Fibroblast of skin of back (primary cell): ENCODE measurements at places on chromosomes 2 and 18.

- DNase-seq: no peak
These were observed at the start of gene CD28 for GRCh38 chr2:203706403-203706802. Gene CD28 (plus strand): TSS chr2:203706639. CDS start chr2:203706697, 58 bp downstream.

DNA sequence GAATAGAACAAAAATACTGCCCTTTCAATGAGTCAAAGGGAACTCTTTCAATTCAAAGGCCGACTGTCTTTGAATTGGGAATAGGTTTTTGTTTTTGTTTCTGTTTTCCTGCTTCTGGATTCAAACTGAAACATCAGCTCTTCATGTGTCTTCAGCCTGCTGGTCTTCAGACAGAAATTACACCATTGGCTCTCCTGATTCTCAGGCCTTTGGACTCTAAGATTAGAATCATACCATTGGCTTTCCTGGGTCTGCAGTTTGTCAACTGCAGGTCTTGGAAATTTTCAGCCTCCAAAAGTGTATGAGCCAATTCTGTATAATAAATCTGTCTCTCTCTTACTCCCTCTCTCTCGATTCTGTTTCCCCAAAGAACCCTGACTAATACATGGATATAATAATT is 31.1 kb downstream of the CTLA4 start:
- DNase-seq: no peak

- DNase-seq: no peak
These were observed 34.3 kb upstream of the CNGA3 start for GRCh38 chr2:98311771-98312545.

DNA sequence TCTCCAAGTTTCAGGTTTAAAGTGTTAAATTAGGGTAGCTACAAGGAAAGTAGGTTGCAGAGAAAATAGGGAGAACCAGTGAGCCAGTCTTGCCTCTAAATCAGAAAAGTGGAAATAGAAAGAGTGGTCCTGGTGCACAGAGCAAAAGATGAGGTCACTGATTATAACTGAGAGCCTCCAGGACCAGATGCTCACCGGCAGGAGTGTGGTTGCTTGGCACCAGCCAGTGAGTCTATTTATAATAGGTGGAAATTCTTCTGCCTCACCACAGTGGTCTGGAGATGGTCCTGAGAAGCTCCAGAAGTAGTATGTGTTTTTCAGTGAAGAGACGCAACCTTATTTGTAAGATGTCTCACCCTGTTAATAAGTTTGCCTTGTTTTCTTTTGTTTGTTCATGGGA is 373.9 kb upstream of the KCNJ3 start:
- DNase-seq: no peak

GRCh38 chr2:45748239-45748638 is 96.8 kb downstream of the PRKCE start:
- peak; percentile 95 for DNase-seq

DNA sequence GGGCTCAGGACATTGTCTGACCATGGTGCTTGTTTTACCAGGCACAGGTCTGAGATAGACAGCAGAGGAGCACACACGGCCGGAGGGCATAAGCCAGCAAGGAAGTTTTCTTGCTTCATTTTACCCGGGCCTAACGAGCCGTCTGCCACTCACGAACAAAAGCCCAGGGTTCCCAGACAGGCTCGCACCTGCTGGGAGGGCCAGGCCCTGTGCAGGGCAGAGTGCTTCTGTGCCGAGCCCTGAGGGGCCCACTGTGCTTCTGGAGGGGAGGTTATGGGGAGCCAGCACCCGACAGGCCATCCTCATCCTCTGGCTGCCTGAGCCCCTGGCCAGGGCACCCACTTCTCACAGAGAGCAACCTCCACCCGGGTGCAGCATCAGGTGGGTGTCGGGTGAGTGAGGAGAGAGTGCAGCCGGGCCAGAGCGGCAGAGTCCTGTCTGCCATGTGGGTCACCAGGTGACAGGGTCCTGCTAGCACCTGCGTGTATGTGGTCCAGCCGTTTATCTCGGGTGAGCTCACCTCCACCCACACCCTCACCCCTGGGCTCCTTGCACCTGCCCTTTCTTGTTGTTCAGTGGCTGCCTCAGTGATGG is 297.9 kb downstream of the NDUFA10 start:
- DNase-seq: no peak

GRCh38 chr2:199466692-199467065 is 8.9 kb upstream of the SATB2 start:
- no peak for DNase-seq

DNA sequence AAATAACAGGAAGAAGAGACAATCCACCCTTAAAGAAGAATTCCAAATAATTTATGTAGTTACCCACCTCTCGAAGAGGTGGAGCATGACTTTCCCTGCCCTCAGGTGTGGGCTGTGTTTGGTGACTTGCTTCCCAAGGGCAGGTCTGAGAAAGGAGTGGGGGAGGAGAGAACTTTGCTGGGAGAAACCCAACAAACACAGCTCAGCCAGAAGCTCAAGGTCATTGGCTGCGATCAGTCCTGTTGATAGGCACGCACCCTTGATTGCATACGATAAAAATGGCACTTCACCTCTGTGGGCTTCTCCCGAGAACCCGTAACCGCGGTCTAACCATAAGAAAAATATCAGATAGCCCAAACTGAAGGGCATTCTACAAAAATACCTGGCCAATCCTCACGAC is 157.5 kb upstream of the ID2 start:
- no peak for DNase-seq

DNA sequence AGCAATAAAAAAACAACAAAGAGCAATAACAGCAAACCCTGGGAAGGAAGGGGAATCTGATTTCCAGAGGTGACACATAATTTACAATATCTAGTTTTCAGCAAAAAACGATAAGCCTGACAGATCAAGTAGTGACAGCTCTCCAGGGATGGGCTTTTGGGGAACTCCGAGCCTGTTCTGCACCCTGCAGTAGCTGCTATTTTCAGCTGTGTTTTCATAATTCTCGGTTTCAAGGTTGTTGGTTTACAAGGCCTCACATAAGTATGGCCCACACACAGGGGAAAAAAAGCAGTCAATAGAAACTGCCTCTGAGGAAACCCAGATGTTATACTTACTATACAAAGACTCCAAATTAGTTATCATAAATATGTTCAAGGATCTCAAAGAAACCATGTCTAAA is 67.7 kb upstream of the CTLA4 start:
- DNase-seq: no peak

GRCh38 chr2:118062048-118062447 is 26.2 kb upstream of the INSIG2 start:
- DNase-seq: no peak

- DNase-seq: no peak
These were observed 60.8 kb downstream of the KYNU start for GRCh38 chr2:142938240-142938639.

DNA sequence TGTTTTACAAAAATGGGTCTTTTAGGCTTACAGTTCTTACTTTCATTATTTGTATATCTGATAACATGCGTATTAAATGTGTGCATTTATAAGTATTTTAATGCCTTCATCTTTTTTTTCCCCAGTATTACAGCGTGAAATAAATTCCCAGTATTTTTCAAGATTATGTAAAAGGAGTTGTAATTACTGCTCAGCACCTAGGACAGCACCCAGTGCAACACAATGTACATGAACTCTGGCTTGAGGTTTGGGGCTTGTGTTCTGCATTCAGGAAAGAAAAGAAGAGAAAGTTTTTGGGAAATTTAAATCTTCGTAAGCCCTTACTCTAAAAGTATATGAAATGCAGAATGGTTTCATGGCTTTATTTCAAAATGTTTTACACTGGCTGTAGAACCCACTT is 16.7 kb downstream of the ZNF638 start:
- peak; percentile 44 for DNase-seq

GRCh38 chr18:55477860-55478581 is 110.0 kb downstream of the TCF4 start:
- no peak for DNase-seq

DNA sequence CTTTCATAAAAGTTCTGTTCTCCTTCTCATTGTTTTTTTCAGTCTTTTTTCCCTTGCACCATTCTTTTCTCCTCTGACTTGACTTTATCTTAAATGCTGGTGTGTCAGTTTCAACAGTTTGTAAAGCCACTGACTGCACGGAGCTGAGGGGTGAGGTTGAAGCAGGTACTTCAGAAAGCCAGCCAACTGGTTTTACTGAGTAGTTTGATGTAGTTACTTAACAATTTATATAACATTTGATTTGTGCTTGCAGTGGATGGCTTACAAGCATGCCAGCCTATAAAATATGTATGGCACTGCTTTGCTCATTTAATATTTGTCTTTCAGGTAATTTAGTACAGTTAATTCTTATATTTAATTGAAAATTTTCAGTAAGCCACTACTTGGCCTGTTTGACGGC is 55.4 kb downstream of the FAM171B start:
- no peak for DNase-seq
